ENCODE measurements at places on chromosomes 7 and 10.

DNA sequence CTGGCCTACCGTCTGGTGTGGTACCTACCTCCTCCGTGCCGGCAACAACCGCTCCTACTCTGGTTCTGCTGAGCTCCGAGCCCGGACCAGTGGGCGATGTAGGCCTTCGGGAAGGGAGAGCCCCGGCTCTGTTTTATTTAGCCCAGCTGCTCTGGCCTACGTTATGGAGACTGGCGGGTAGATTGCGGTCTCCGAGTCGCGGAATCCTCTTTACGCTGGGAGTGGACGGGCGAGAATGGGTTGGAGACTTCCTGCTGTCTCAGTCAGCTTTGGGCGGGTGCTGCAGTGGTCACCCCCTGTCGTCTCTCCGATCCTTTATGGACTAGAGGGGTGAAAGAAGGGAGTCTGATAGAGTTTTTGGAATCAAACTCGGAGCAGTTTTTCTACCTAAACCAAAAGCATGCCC, 406 bp downstream of the CBLL1 start:
- no peak for DNase-seq

DNA sequence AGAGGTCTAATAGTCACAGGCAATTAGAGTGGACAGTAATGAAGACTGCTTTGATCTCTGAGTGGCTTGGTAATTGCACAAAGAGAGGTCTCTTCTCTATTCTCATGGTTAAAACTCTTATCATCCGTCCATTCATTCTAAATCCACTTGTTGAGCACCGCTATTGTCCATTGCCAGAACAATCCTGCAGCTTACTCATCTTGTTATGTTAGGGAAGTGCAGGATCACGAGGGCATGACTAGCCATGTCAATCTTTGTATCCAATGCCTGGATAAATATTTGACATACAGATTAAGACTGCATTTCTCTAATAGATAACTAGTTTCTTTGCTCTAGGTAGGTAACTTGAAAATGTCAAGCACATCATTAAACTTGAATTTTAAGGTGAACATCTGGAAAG, 14.9 kb downstream of the SFTPD start:
- DNase-seq = no peak

DNA sequence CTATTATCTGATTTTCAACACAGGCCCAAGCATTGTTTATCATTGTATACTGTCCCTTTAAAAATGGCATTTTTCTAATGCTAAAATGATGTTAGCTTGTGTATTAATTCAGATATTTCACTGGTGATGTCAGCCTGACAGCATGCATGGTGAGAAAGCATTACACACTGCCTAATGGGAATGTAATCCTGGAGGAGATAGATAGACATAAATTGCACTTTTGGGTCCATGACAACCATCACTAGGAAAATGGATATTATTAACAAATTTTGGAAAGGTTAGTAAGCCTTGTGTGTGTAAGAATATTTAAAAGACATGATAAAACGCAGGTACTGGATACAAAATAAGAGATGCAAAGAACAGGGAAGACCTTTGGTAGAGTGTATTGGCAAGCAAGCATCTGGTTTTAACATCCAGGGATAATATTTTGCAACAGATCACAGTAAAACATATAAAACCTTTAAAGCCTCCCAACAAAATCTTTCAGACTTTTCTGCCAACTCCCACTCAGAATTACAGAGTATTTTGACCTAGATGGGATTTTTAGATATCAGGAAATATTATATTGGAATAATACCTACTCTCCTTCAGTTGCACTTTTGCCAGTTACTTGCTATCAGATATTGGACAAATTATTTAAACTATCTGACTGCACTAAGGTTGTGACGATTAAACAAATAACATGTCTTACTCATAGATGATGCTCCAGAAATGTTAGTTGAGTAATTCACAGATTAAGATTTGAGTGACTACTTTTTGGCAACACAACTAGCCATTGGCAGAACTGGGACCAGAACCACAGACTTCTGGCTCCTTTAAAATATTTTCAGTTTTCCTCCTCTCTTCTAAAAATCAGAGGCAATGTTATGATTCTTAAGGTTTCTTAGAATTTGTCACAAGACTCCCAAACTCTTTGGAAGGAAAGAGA, 291.6 kb upstream of the SEMA3C start:
- no peak for DNase-seq

- DNase-seq = no peak
Measured at GRCh38 chr7:77826300-77826699, 27.7 kb downstream of the PHTF2 start.

DNA sequence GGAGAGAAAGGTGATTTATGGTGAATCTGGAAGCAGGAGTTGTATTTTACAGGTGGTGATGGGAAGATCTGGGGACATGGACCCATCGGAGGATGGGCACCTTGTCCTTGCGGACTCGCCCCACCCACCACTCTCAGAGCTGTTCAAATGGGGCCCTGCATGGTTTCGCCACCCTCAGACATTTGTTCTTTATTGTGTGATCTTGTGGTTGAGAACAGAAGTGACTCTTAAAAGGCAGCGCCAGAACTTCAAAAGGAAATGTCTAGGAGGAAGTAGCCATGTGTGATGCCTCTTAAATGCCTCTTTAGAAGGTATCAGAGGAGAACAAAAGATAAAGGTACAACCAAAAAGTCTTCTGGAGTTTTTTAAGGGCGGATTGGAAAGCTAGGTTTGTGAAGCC, 205.7 kb downstream of the KIAA1217 start:
- no peak for DNase-seq

- no peak for DNase-seq
Measured at GRCh38 chr7:101598422-101598985, 30.6 kb downstream of the MYL10 start.

- no peak for DNase-seq
Measured at GRCh38 chr7:112584290-112584689, 103.5 kb downstream of the LSMEM1 start.

DNA sequence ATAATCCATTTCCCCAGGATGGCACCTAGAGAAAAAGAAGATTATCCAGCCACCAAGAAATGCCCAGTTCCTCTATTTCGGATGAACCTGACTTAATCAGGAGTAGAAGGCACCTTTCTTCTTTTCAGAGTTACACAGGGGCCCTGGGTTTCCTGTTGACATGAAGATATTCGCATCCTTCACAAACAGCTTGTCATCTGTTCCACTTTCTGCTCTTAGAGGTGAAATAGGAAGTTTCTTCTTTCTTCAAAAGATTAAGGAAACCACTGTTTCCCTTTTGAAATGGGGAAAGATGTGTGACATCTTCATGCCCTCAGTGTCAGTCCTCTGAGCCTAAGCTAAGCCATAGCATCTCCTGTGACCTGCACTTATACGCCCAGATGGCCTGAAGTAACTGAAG, 39.1 kb upstream of the RAB18 start:
- DNase-seq = no peak

- no peak for DNase-seq
Measured at GRCh38 chr10:35470925-35471315, 134.2 kb upstream of the GJD4 start.

GRCh38 chr7:2488272-2488645, 12.1 kb upstream of the GRIFIN start:
- no peak for DNase-seq

DNA sequence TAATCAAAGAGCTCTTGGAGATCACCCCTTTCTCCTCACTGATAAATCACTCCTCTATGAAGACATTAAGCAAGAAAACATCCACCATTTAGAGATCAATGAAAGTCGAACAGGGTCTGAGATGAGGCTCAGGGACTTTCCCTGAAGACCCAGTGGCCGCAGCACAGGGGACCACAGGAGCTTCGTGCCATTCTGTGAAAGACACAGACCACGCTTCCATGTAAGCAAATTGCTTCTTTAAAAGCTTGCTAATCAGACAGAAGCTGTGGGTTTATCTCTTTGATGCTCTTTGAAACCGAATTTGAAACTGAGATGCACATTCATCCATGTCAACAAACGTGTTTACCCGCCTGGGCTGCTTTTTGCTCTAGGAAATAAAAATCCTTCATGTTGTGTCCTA, 231.9 kb upstream of the PPP2R2D start:
- no peak for DNase-seq

GRCh38 chr10:60534761-60535389, 145.2 kb upstream of the ANK3 start:
- DNase-seq = no peak

- no peak for DNase-seq
Measured at GRCh38 chr10:13658264-13658663, 71.5 kb downstream of the PRPF18 start.

DNA sequence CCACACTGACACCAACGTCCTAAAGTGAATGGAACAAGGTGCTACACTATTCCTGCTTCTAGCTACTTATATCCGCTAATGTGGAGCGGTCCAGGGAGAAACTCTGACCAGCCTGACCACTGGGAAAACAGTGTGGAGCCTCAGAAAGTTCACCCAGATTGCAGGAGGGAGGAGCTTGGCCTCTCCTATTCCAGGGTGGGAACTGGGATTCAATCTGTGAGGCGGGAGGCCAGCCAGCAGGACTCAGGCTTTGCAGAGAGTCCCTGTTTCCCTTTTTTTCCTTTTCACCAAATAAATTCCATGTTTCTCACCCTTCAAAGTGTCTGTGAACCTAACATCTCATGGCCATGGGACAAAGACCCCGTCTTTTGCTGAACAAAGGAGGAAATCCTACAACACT, 86.4 kb upstream of the SEMA3C start:
- DNase-seq = no peak

DNA sequence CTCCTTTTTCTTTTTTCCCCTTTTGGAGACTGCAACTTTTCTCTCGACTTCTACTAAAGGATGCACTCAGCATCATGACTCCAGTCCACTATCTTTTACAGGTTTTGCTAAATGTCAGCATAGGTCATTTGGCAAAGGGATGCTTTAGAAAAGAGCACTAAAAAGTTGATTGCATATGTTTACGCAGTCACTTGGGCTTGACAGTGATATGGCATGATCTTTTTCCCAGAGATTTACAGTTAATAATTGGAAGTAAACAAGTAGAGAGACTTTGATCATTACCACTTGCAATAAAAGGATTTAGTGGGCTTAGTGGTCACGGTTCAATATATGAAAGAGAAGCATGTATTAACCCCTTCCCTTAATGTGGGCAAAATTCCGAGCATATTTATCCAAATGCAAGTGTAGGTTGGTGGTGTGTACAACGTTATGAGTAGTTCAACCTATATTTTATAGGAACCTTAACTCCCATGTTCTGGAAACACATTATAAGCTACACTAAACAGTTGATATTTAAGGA, 1.8 kb downstream of the BMI1 start:
- DNase-seq = no peak

GRCh38 chr10:21505711-21506278, 19.7 kb downstream of the SKIDA1 start:
- DNase-seq = no peak
